ENCODE measurements at places on chromosomes 2 and 18.

DNA sequence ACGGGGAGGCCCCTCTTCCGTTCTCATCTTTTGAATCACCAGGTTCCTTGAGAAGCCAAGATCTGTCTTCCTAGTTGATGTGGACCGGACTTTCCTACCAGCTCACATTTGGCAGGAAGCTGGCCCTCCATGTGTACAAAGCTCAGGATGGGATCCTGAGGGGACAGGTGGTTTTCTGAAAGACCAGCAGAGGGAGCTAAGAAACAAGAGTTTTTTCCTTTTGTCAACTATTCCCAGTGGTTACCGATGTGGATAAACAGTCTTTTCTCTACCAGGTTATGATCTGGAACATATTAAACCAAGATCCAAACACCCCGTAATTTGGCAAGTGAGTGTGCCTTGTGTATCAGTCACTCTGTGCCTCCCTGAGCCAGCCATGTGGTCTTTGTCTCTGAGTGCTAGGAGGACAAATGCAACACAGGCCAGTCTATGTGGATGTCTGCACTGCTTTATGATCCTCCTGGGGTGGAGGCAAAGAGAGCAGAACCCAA is 25.1 kb upstream of the ARHGAP25 start:
- no peak for DNase-seq

GRCh38 chr18:66078925-66079800 is 328.4 kb downstream of the CDH7 start:
- no peak for DNase-seq

GRCh38 chr2:133378928-133379549 is 189.2 kb downstream of the NCKAP5 start:
- DNase-seq = no peak

DNA sequence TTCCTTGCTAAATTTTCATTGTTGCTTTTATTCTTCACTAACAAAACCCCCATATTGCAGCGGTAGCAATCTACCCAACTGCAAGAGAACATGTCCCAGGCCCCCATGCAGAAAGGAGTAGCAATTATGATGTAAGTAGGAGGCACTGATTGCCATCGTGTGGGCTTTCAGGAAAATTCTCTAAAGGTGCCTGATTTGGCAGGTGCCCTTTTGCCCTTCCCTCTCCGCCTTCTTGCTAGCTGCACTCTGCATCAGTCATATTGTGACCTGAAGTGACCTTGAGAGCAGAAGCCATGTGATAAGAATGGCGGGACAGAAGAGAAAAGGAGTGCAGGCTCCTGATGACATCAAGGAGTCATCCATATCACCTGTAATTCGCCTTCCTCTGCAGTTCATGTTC is 112.1 kb downstream of the NCKAP5 start:
- no peak for DNase-seq

- no peak for DNase-seq
Measured at GRCh38 chr2:53058526-53058925, 709.1 kb upstream of the CHAC2 start.

GRCh38 chr2:129661935-129662334 is 317.5 kb upstream of the RAB6C start:
- DNase-seq = no peak

GRCh38 chr2:239393388-239393940 is 7.4 kb downstream of the HDAC4 start:
- DNase-seq = no peak

DNA sequence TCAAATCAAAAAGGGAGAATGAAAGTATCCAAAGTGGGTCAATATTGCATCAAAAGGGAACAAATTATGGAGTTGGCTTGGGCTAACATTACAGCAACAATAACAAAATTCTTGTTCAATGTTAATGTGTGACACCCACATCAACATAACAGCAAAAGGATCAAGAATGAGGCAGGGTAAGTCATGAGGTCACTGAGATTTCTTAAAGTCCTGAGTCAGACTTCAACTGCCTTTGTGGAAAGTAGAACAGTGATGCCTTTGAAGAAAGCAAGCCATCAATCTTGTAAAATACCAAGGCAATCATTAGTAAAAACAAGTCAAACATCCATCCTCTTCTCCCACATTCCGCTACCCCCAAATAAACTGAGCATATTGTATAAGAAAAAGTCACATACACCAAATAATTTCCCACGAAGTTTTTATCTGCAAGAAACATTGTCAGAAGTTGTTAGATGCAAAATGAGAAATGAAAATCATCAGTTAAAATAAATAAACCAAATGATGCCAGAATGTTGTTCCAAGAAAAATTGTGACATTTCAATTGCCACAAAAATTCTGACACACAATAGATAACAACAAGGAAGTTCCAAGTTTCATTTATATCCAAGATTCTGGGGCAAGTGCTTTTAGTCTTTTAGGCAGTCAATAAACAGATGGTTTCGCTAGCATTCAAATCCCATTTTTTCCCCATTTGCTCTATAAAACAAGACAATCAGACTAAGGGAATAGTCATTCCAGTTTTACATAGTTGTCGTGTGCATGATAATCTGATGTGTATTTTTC is 216.1 kb upstream of the SETBP1 start:
- DNase-seq = no peak

GRCh38 chr2:171160956-171161740 is 455 bp upstream of the TLK1 start:
- DNase-seq = peak; percentile 55

DNA sequence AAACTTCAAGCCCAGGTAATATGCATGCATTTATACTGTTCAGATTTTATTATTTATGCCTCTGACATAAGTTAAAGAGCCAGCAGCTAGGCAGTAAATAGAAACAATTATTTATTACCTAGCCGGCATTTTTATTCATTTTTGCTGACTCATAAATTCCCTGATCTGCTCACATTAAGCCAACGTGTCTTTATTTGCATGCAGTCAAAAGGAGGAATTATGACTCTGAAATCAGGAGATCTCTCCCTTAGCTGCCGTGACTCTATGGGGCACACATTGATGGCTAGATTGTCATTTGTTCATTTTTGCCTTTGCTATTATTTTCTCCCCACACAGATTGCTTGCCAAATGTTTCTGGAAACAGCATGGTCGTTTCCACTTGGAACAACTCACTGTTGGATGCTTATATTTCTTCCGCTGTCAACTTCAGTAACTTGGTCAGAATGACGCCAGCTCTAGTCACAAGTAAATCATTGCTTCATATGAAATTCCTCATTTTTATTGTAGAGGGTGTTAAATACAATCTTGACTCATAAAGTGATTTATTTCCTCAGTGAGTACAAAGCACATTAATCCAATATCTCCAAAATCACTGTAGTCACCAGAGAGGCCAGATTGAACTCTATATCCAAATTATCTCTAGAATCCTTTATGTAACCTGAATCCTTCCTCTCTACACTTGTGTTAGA is 15.9 kb upstream of the ZBTB14 start:
- DNase-seq = no peak

DNA sequence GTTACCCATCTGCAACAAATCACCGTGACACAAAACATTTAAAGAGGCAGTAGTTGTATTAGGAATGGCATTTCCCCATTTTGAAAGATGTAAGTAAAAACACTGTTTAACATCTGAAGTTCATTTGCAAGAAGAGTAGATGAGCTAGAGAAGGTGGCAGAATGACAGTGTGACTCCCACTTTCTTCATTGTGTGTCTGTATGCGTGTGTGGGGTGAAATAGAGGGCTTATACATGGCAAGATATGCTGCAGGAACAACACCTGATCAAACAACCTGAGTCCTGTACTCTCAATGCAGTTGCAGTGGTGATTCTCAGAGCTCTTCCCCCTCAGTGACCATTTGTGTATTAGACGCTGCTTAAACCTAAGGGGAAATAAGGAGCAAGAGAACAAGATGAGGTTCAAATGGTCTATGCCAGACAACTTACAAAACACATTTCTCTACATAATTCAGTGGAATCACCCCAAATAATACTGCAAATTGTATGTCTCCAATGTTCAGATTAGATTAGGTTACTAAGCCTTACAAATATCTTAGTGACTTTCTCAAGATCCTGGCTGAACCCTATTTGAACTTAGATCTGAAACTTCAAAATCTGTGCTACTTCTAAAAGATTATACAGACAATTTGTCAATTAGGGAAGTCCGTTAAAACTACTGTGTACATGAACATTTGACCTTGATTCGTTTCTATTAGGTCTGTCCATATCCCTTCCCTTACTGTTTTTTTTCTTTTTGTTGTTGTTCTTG is 230.1 kb downstream of the LRRTM1 start:
- no peak for DNase-seq

GRCh38 chr2:236768393-236769140 is 198.9 kb downstream of the ACKR3 start:
- no peak for DNase-seq

- DNase-seq = no peak
Measured at GRCh38 chr2:85066006-85066740, 67.0 kb upstream of the TCF7L1 start.

All from GF-D8 (cell line).